Lower leg skin (tissue), 4 donors: ENCODE measurements at places on chromosomes 13 and 19.

GRCh38 chr13:73696271-73696670, 437.9 kb downstream of the KLF12 start:
- DNase-seq = no peak

DNA sequence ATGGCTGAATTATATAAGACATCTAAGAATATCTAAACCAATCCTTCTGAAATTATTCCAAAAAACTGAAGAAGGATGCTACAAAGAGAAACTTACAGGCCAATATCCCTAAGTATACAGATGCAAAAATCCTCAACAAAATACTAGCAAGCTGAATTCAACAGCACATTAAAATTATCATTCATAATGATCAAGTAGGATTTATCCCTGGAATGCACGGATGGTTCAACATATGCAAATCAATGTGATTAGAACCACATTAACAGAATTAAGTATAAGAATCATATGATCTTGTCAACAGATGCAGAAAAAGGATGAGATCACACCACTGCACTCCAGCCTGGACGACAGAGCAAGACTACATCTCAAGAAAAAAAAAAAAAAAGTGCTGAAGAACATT, 13.3 kb downstream of the ZNF560 start:
- DNase-seq = no peak

GRCh38 chr13:25682276-25682675, 310.5 kb downstream of the ATP8A2 start:
- DNase-seq = no peak

- no peak for DNase-seq
Measured at GRCh38 chr13:78742659-78743058, 83.7 kb upstream of the OBI1 start.

DNA sequence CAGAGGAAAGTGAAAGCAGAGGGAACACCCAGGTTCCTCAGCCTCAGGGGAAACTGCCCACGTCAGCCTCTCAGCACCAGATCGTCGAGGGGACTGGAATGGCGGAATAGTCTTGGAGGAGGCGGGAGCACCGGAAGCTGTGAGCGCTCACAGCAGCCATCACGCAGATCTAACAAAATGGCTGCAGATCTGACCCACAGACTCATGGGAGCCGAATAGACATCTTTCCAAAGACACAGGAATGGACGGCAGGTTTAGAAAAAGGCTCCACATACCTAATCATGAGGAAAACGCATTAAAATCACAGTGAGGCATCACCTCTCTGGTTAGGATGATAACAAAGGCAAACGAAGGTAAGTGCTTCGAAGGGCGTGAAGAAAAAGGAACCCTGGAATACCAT, 11.8 kb upstream of the LILRA2 start:
- DNase-seq = no peak
